ENCODE measurements at places on chromosomes 16 and 17.
A peak's percentile ranks its signal among the peaks of the same experiment; 100 is the strongest.

- no peak for DNase-seq
These were observed 230.9 kb downstream of the MRTFB start for GRCh38 chr16:14302031-14302398.

DNA sequence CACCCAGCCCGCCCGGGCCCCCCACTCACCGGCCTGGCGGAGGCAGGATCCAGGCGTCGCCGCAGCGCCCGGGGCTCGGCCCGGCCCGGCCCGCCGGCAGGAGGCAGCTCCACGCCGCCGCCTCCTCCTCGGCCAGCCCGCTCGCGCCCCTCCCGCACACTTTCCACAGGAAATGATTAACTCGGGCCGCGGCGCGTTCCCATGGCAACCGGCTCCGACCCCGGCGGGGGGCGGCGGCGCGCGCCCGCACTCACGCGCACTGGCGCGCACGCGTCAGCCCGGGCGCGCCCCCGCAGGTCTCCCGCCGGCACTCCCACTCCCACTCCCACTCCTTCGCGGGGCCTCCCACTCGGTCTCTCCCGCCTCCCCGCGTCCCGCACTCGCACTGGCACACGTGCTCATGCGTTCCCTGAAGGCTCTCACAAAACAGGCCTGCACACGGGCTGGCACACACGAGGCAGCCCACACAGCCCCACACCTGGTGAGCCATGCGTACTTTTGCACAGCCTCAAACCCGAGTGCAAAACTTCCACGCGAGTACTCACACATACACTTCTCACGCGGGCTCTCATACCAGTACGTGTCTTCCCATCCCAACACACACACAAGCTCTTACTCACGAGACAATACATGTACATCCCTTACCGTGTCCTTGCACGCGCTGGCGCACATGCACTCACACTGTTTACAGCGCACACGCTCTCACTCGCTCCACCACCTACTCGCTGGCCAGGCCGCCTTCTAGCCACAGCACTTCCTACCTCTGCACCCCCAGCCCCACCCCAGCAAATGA lies at the start of gene KIFC3:
Gene KIFC3 (minus strand): TSS at position 151 of the 793 bp plus-strand sequence. CDS start 4,248 bp downstream, outside the sequence.
- DNase-seq = peak; percentile 69

DNA sequence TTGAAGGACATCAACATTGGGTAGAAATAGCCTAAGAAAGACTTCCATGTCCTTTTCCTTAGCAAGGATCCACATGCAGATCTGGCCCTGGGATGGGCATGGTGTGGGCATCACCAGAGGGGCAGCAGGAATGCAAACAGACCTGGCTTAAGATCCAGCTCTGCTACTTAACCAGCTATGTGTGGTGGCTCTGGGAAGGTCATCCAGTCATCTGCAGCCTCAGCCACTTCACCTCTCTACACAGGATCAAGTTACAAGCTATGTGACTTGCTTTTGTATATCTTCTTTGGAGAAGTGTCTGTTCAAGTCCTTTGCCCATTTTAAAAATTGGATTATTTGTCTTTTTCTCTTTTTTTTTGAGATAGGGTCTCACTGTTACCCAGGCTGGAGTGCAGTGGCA lies 13.5 kb upstream of the ADORA2B start:
- no peak for DNase-seq

DNA sequence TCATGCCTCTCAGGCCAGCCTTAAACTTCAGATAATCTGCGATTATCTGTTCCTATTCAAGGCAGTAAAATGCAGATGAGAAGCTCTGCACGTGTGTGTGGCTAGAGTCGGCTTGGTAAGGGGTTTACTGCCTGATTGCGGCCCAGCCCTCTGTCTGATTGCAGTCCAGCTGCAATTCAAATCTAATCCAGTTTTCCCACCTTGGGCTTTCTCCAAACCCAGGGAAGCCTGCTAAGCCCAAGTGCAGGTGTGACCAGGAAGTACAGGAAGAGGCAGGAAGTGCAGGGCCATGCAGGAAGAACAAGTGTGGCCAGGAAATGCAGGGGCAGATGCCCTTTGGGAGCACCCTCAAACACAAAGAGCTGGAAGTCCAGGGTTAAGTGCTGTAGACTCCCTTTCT lies 314.9 kb downstream of the CEP112 start:
- DNase-seq = no peak

DNA sequence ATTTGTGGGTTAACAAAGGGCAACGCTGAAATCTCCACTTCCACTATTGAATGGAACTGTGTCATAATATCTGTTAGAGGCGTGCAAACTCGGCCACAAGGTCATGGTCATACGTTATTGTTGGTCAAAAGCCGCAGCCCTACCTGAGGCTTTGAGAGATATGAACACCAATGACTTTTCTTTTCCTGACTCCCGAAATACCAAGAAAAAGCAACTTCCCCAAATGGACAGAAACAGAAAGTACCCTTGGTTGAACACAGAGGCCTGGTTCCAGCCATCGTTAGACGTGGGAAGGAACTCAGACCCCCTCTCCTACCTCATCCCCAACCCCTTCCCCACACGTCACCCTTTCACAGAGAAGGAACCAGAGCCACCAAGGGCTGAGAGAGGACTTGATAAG lies 1.4 kb upstream of the PIK3R5 start:
- DNase-seq = no peak

GRCh38 chr16:57637424-57637823 lies 9.0 kb downstream of the ADGRG1 start:
- no peak for DNase-seq

GRCh38 chr17:81479175-81480071 lies 33.2 kb downstream of the ACTG1 start:
- no peak for DNase-seq

DNA sequence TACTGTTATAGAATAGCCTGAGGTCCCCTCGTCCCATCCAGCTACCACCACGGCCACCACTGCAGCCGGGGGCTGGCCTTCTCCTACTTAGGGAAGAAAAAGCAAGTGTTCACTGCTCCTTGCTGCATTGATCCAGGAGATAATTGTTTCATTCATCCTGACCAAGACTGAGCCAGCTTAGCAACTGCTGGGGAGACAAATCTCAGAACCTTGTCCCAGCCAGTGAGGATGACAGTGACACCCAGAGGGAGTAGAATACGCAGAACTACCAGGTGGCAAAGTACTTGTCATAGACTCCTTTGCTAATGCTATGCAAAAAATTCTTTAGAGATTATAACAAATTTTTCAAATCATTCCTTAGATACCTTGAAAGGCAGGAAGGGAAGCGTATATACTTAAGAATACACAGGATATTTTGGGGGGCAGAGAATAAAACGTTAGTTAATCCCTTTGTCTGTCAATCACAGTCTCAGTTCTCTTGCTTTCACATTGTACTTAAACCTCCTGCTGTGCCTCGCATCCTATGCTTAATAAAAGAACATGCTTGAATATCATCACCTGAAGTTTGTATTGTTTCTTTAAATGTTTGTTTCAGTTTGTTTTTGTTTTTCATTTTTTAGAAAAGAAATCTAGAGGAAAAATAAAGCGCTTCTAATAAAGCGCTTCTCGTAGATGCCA lies 388.3 kb downstream of the MAF start:
- no peak for DNase-seq

DNA sequence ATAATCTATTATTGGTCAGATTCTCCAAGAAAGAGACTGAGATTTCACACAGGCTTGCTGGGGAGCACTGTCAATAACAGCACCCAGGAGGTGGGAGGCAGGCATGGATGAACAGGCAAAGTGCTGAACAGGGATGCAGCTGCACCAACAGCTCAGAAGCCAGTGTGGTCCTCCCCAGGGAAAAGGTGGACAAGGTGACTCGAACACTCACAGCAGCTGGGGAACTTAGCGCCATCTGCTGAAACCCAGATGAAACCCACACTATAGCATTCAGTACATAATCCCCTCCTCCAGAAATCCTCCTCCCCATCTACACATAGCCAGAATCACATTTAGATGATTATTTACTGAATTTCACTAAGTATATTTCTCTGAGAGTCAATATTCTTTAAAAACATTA lies 255.2 kb upstream of the WSB1 start:
- DNase-seq = no peak

DNA sequence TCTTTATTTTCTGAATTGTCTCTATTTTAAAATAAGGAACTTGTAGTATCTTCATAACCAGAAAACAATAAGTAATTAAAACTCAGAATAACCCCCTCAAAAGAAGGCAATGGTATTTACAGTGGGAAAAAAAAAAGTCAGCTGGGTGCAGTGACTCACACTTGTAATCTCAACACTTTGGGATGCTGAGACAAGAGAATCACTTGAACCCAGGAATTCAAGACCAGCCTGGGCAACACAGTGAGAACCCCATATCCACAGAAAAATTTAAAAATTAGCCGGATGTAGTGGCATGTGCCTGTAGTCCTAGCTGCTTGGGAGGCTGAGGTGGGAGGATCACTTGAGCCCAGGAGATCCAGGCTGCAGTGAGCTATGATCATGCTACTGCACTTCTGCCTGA lies 33.5 kb downstream of the ADAM11 start:
- no peak for DNase-seq

DNA sequence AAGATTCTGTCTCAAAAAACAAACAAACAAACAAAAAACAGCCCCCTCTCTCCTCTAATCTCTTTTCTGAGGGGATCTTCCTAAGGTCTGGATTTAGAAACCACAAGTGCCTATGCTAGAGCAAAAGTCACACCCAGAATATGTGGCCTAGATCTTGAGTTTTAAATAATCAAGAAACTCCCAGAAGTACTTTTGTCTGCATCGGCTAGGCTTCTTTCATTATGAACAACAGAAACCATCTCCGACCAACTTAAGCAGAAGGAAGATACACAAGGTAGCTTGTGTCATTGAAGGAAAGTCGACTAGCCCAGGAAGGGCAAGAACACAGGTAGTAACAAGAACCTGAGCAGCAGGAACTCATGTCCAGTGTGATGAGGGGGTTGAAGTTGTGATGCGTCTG lies 73.9 kb upstream of the KIFC3 start:
- DNase-seq = no peak

DNA sequence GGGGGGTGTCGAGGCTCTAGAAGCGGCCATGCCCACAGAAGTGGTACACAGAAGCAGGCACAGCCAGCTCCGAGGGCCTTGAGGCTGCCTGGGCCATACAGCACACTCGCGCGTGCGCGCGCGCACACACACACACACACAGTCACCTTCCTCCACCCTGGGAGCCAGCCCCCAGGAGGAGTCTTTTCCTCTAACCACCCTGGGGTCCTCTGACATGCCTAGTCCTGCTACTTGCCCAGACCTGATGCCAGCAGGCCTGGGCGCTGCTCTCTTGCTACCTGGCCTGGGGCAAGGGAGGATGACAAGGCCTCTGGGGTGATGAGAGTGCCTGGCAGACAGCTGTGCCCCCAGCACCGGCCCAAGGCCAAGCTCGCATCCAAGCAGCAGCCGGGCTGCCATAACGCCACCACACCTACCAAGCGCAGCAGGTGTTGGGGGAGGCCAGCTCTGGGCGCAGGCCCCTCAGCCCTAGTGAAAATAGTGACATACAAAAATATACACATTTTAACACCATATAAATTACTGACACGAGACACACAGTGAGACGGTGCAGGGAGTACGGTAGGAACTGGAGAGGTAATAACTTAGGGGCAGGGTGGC lies 41.1 kb downstream of the TSC2 start:
- DNase-seq = no peak

- DNase-seq = no peak
These were observed 103.8 kb downstream of the MARF1 start for GRCh38 chr16:15539197-15539596.

DNA sequence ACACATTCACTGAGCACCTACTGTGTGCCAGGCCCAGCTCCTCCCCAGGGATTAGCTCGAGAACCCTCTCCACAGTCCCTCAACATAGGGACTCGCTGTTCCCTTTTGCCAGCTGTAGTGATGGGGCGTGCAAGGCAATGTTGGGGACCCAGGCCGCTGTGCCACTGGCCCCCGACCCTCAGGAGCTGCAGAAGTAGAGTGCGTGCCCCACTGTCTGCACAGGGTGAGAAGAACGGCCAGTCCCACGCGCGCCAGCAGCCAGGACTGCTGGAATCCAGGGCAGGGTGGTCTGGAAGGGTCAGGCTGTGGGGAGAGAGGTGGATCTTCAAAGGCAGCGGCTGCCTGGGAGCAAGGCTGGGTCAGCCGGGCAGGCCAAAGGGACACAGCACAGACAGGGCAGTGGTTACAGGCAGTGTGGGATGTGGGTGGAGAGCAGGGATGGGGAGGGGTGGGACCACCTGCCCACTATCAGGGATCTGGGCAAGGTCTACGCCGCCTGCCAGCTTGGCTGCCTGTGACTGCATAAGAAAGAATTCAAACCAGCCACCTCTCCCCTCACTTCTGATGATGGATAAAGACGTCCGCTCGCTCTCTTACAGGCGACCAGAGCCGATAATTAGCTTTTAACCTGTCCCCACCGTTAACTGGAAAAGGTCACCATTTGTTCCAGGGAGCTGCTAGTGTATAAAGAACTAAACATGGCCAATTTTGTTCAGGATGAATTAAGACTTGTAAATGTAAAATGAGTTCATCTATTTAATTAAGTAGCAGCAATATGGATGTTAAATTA lies 86.7 kb upstream of the GSE1 start:
- no peak for DNase-seq

DNA sequence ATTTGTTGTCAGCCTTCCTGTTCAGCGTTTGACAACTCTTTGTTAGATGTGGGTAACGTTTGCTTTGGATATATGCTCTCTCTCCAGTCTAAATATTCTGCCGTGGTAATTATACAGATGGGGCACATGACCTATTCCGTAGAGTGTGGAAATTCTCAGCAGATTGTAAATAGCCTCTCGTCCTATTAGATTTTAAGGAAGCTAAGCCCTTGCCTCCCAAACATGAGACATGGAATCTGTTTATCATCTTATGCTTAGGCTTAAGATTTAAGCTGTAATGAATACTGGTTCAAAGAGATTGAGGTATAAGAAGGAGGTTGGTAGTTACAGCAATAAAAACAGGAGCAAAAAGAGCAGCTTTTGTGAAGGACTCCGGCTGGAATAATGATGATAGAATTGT lies 87.4 kb downstream of the RBFOX1 start:
- DNase-seq = no peak

DNA sequence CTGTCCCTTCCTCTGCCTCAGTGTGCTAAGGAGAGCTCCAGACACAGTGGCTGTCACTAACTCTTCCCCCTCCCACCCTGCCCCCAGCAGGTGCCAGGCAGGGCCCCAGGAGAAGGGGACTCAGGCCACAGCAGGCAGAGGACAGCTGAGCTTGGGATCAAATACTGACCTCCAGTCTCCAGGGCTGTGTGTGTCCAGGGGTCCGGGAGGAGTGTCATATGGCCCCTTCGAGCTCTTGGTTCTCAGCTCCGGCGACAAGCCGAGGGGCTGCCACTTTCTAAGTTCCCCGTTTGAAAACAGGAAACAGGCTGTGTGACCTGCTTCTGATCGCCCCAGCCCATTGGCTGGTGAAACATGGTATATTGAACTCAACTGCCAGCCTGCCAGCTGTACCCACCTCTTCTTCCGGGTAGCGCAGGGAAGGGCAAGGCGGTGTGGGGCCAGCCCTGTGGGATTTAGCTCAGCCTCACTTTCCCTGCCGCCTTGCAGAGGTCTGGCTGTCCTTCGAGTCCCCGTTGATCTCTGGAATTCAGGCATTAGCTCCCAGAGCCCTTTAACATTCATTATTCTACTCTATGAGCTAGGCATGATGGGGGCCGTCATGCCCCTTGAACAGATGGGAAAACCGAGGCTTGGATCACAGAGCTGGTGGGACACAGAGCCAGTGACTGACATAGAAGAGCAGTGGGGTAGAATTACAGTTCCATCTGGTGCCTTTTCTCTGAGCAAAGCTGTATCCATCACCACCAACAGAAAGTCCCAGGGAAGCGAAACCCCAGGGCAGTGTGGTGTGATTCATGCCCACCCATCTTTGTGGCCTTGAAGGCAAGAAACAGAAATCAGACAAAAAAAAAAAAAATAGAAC lies at the start of gene SNX20:
Gene SNX20 (minus strand): TSS at position 292 of the 865 bp plus-strand sequence. CDS start 3,786 bp downstream, outside the sequence.
- peak; percentile 52 for DNase-seq
